ENCODE measurements at places on chromosomes 16 and 17.

- DNase-seq = peak; percentile 86
These were observed 7.2 kb downstream of the SRCIN1 start for GRCh38 chr17:38598536-38598935.

GRCh38 chr17:82005701-82006348, 16.9 kb downstream of the CENPX start:
- DNase-seq = no peak

DNA sequence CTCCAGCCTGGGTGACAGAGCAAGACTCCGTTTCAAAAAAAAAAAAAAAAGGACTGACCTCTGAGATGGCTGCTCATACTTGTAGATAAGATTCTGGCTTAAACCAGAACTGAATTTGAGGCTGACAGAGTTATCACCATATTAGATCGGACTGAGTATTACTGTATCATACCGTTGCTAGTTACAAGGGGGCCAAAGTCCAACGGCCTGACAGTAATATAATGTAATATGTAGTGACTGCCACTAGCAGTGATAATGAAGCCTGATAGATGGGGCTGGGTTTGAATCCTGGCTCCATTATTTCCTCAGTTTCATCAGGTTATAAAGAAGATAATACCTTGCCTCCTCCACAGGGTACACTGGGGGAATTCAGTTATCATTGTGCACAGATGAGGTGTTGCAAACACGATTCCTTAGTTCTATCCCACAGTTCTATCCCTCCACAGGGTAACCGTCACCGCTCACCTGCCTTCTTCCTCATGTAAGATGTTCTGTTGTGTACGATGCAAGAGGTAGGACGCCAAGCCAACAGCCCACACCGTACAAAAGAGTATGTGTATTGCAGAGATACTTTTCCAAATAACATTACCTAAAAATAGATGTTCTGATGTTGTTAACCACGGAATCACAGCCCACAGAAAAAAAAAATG, 5.2 kb downstream of the TMEM220 start:
- DNase-seq = no peak

DNA sequence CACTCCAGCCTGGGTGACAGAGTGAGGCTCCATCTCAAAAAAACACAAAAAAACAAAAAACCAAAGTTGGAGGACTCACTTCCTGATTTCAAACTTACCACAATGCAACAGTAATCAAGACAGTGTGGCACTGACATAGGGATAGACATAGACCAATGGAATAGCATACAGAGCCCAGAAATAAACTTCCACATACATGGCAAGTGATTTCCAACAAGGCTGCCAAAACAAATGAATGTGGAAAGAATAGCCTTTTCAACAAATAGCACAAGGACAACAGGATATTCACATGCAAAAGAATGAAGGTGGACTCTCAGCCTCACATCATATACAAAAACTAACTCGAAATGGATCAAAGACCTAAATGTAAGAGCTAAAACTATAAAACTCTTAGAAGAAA, 36.8 kb upstream of the RASD1 start:
- DNase-seq = no peak

DNA sequence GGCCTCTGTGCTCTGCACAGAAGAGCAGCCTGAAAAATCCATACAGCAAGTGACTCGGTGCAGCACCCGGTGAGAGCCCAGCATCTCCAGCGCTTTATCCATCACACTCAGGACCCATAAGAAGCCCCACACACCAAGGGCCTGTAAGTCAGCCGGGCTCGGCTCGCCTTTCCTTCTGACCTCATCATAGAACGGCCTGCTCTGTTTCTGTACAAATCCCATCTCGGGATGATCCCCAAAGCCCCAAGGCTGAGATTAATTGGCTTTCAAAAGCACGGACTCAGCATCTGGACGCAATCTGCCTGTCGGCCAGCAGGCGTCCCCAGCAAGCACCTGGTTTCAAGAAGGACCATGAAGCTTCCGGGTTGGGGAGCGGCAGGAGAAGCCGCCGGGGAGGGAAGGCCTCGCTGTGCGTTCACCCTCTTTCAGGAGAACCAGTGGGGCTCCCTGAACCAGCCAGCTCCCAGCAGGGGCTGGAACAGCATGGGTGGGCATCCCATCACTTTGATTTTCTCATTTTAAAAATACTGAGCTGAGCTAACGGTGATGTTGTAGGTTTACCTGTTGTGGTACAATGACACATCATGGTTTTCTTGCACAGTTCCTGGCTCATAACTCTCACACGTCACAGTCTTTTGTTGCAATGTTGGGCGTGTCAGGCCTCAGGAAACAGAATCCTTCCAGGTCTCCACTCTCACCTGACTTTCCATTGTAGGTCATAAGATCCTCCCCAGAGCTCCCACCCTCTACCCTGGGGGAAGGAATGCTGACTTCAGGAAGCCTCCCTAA, 6.7 kb downstream of the CCDC57 start:
- DNase-seq = peak; percentile 92

DNA sequence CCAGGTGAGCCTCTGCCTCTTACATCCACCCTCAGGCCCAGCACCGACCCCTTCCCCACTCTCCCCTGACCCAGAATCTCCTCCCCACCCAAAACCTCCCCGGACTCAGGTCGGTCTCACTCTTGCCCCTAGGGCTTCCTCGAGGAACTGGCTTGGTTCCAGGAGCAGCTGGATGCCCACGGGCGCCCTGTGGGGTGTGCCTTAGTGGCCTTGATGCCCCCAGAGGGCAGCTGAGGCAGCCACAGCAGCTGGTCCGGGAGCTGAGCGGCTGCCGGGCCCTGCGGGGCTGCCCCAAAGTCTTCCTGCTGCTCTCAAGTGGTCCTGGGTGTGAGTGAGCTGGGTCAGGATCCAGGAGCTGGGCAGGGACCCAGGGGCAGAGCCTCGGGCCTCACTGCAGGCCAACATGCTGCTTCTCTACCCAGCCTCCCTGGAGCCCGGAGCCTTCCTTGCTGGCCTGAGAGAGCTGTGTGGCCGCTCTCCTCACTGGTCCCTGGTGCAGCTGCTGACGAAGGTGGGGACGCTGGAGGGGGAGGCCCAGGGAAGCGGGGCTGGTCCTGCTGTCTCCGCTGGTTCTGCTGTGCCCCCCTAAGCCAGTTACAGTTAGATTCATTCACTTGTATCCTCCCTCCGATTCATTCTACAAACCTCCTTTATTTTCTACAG, 9.6 kb downstream of the ZNF213 start:
- DNase-seq = no peak

GRCh38 chr16:75289189-75289588, 37.8 kb upstream of the BCAR1 start:
- DNase-seq = no peak
